Activated CD4-positive, CD25-positive, alpha-beta regulatory T cell treated with anti-CD3 and anti-CD28 coated beads, Interleukin-2, amount 50 U/mL, for 16 hours (primary cell): ENCODE measurements at places on chromosomes 16 and 17.

GRCh38 chr17:77185137-77185536, 44.4 kb downstream of the SEC14L1 start:
- DNase-seq, result no peak

GRCh38 chr17:1762901-1763898, 1.3 kb downstream of the SERPINF1 start:
- no peak for DNase-seq

DNA sequence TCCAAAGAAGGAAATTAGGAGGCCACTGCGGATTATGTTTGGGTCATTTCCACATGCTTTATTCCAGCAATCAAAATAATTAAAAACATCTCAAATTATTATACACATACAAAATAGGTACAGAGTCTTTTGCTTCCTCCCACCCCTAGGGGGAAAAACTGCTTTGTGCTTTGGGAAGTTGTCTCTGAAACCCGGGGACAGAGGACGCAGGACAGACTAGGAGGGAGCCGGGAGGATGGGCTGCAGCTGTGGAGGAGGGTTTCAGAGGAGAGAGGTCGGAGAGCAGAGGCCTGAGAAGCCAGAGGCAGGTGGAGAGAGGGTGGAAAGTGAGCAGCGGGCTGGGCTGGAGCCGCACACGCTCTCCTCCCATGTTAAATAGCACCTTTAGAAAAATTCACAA, 17.4 kb downstream of the COL1A1 start:
- DNase-seq, result no peak

DNA sequence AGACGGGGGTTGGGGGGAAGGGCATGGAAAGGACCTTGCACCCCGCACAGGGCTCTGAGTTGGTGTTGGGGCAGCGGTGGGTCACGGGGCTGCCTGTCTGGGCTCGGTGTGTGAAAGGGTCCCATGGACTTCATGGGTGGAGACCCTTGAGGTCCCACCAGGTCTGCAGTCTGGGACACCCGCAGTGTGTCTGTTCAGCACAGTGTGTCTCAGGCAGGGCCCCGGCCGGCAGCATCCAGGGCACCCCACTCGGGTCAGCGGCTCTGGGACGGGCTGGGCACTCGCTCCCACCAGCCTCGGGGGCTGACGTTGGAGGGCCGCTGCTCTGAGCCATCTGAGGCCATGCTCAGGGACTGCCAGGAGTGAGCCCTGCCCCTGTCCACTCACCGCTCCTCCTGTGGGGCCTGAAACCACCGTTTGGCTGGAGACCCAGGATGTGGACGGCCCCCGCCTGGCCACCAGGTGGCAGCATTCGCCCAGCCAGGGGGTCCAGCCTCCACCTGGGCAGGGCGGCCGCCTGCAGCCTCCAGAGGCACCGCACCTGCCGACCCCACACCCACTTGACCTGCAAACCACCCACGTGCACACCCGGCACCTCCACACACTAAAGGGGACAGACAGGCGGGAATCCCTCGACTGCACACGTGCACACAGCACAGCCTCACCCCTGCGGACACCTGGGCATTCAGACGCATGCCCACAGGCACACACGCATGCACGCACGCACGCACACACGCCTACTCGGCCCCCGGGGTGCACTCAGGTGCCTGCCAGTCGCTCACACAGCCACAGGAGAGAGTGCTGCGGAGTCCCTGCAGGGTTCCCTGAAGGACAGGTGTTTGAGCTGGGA, 10.1 kb upstream of the ZFPM1 start:
- DNase-seq, result peak; percentile 69

- DNase-seq, result no peak
Observed at GRCh38 chr16:88468275-88469129, 15.4 kb downstream of the ZFPM1 start.
